ENCODE measurements at places on chromosomes 1 and 21. TPM values are rescaled to one million over a fixed set of nuclear protein-coding genes. Genes with fewer than 3 reads are reported as not detected.

Gene LYPD8
- not detected for total RNA-seq

Gene CRYAA
- total RNA-seq, result not detected

Gene ESRRG
- total RNA-seq, result not detected

Gene SPRR5
- not detected for total RNA-seq

Gene CYYR1
- total RNA-seq, result not detected

Gene KDF1
- total RNA-seq, result not detected

Gene CELA2A
- total RNA-seq, result not detected

Gene RAD54L
- 60.9 TPM for total RNA-seq

Gene GNAT2
- 1.4 TPM for total RNA-seq

Gene HLX
- not detected for total RNA-seq

Gene ALG14
- total RNA-seq, result 4.6 TPM

Gene TEDDM1
- total RNA-seq, result not detected

Gene SLC22A15
- total RNA-seq, result 0.65 TPM

Gene CATSPERE
- total RNA-seq, result 0.27 TPM

Gene DISC1
- 1.1 TPM for total RNA-seq

Gene FMO2
- not detected for total RNA-seq

Measured in activated CD8-positive, alpha-beta memory T cell treated with anti-CD3 and anti-CD28 coated beads for 36 hours (primary cell).